ENCODE measurements at places on chromosomes 5 and 9. TPM values are rescaled to one million over a fixed set of nuclear protein-coding genes. Genes with fewer than 3 reads are reported as not detected.

- DNase-seq = no peak
Measured at GRCh38 chr5:126274076-126274762, 149.0 kb upstream of the GRAMD2B start.

DNA sequence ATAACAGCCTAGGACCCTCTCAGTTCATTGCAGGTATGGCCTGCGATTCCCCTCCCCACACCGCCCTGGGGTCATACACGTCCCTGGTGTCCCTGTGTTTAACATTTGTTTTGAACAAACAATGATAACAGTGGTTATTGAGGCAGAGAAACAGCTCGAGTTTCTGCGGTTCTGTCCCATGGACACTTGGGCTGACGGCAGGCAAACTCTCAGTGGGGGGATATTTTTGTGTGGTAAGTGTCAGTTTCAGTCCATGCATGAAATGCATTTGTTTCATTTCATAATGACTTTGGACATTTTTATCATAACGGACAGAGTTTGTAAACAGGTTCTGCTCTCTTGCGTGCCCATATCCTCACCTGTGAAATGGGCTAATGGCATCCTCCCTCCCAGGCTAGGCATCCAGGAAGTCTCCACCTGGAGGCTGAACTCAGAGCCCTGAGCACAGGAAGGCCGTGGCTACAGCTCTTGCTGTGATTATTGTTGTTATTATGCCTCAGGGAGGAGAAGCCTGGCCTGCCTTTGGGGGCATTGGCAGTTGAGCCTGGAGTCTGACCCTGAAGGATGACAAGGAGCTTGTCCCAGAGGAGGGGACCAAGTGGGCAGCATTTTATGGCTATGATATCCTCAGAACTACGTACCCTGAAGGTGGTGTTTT lies 190.9 kb downstream of the GADD45G start:
- DNase-seq = no peak

TMEM174 gene
- total RNA-seq = not detected

DNA sequence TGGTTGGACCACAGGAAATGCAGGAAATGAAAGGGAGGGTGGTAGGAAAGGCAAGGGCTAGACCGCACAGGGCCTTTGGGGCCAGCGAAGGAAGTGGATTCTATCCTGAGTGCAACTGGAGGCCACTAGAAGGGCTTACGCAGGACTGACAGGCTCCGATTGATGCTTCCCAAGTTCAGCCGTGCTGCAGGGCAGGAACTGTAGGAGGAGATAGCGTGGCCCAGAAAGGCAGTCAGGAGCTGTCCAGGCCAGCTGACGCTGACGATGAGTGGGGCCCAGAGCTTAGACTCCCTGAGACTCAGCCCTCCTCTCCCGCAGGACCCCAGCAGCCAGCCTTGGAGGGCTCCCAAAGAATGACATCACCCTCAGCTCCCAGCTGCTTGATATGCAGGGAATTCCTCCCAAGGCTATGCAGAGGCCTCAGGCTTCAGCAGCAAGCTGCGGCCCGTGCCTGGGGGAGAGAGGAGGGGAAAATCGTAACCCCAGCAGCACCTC lies 48.8 kb downstream of the KCNIP1 start:
- no peak for DNase-seq

DNA sequence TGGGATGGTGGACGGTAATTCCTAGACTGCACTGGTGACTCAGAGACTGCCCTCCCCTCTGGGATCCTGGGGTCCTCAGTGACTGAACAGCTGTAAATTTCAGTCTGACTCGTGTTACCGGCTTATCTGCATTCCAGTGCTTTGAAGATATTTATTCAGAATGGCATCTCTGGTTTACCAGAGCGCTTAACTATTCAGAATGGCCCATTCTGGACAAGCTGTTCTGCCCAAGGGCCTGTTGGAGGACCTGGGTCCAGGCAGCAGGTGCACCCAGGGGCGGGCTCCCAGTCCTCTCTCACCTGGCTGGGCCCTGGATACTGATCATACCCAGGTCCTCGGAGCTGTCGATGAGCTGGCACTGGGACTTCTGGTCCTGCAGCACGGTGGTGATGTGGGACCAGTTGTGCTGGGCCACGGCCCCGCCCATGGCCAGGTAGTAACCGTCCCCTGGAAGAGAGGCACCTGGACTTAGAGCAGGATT lies 48.0 kb downstream of the SARDH start:
- no peak for DNase-seq

- no peak for DNase-seq
Measured at GRCh38 chr9:109886041-109886440, 106.0 kb downstream of the PALM2AKAP2 start.

DNA sequence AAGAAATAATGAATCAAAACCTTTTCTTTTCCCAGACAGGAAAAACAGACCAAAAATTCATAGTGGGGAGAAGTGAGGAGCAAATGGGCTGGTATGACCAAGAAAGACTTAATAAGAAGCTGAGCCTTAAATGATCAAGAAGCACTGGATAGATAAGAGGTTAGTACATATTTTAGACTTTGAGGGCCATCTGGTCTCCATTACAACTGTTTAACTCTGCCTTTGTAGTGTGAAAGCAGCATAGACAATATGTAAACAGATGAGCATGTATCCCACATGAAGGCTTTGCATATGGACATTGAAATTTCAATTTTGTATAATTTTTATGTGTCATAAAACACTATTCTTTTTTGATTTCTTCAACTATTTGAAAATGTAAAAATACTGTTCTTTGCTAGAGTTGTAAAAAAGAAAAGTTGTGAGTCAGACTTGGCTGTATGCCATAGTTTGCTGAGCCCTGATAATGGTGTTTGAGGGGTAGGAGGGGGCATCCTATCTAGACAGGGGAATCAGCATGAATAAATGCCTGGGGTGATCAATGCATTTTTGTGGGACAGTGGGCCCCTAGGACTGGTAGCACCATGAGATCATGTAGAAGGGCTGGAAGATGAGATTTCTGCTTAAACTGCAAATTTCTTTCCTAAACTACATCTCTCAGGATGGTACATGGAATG lies 91.8 kb upstream of the GPR151 start:
- no peak for DNase-seq

DNA sequence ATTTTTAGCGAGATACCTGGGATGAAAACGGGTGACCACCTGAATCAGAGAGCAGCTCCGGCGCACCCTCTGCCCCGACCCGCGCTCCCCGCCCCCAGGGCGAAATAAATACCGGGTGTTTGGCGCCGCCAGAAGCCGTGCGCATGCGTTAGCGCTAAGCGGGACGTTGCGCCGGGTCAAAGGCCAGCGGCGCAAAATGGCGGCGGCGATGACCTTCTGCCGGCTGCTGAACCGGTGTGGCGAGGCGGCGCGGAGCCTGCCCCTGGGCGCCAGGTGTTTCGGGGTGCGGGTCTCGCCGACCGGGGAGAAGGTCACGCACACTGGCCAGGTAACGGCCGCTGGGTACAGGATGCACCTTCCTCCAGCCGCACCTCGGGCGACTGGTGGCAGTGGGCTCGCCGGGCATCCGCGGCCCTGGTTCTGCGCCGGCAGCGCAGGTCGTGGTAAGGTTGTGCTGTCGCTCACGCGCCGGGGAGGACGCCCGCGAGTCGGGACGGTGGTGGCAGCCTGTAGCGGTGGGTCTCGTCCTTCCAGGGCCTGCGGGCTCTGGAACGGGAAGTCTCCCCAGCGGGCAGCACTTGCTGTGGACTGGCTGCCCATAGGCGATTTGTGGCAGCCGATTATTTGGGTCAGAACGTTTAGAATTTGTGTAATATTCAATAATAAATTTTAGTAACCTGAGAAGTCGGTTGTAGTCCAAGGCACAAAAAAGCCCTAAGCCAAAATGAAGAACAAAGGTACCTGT lies at the start of gene NDUFS6:
Gene NDUFS6, plus strand, starts transcription at position 186 of the 745 bp plus-strand sequence. Its CDS starts 11 bp downstream, at position 197.
- peak; percentile 66 for DNase-seq

BAAT gene
- 0.14 TPM for total RNA-seq

GRCh38 chr5:140054086-140054689 lies 11.1 kb upstream of the NRG2 start:
- DNase-seq = no peak

DNA sequence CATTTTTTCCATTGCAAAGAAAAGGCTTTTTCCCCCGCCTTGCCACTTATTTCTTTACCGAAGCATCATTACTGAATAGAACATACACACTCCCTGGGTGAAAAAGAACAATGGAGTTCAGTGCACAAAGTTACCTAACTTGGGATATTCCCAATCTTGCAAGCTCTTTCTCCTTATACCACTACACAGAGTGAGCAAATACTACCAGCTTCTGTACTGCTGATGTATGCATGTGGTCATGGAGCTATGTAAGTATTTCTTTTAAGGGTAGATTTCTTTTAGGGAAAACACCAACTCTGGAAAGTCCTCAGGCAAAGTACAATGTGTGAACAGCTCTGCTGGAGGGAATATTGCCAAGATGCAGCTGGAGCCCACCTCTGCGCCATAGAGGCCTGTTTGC lies 81.1 kb downstream of the AOPEP start:
- no peak for DNase-seq

OBP2B gene
- total RNA-seq = not detected

DNA sequence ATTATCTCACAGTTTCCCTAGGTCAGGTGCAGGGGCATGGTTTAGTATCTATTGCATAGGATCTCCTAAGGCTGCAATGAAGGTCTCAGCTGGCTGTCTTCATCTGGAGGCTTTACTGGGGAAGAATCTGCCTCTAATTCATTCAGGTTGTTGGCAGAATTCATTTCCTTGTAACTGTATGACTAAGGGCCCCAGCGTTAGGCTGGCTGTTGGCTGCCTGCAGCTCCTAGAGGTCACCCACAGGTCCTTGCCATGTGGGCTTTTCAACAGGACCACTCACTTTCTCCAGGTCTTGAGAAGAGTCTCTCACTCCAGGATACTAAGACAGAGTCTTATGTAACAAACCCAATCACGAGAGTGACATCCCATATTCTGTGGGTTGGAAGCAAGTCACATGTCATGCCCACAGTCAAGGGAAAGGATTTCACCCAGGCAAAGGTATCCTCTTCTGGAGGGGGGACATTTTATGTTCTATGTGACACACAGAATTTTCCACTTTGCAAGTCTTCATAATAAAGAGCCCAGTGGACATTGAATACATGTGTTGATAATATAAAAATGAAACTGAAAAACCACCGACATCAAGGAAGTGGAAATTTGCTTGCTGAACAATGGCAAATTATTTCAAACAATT lies 38.2 kb downstream of the HMHB1 start:
- no peak for DNase-seq

- DNase-seq = no peak
Measured at GRCh38 chr5:140242099-140242498, 60.8 kb downstream of the PFDN1 start.

DNA sequence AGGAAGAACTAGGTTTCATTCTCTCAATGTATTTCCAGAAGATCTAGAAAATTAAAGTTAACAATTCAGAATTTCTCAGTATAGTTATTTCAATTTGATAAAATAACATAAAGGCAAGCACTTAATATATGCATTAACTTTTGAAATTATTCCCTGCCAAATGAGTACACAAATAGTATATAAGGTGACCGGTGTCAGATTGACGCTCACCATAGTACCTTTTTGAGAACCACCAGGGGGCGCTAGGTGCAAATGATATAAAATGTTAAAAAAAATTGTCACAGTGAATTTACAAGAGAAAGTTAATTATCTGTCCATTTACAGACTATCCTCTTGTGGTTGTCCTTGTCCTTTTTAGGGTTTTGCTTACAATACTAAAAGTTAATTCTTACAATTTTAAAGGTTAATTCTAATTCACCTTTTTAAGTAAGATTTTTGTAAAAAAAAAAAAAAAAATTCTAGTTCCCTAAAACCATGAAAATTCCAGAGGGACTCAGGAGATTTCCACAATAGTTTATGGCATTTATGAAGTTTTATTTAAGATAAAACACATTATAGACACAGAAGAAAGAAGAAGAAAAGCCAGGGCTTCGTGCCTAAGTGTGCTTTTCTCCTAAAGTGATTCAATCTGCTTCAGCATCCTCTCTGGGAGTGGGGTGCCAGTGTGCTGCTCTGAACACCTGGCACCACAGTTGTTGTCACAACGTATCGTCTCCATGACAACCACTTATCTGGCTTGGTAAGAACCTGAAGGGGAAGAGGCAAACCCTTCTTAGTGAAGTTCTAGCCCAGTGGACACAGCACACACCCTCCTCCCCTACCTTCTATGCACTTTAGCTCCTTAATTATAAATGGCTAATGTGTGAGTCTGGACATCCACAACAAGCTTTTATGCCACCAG lies 1.7 kb downstream of the ADAMTS16 start:
- DNase-seq = peak; percentile 58

HRCT1 gene
- 3.2 TPM for total RNA-seq

GRCh38 chr5:149551227-149552037 lies at the start of gene CSNK1A1:
Gene CSNK1A1 (minus strand): TSS chr5:149551439. CDS start chr5:149550964, 475 bp downstream.
- DNase-seq = peak; percentile 98

GRCh38 chr5:44486591-44486990 lies 97.4 kb upstream of the FGF10 start:
- DNase-seq = no peak

HTR4 gene
- total RNA-seq = not detected

FOXD4L3 gene
- total RNA-seq = not detected

RXRA gene
- total RNA-seq = 29.3 TPM

C7 gene
- total RNA-seq = not detected

DNA sequence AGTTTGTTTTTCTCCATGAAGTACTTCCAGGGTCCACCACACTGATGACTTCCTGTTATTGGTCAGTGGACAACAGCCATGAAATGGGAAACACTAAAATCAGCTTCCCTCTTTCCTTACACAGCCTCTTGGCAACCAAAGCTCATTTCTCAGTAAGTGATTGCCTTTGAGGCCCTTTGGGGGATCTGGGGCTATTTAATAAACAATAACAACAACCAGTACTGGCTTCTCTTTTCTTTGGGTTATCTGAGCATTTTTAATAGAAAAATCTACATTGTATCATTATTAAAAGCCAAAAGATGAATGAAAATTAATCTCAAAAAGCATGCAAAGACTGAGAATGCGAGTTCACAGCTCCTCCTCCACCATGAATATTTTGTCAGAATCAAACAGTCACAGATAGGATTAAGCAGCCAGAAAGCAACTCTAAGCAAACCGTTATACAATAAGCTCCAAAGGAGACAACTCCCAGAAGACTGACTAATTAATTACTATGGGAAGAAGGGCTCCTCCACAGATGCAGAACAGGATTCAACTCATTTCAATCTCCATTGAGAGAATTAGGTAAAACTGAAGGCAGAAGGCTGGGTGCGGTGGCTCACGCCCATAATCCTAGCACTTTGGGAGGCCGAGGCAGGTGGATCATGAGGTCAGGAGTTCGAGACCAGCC lies 68.3 kb downstream of the SERINC5 start:
- DNase-seq = no peak
